NCI-H774 (cell line): ENCODE measurements at places on chromosomes 5 and 9.

DNA sequence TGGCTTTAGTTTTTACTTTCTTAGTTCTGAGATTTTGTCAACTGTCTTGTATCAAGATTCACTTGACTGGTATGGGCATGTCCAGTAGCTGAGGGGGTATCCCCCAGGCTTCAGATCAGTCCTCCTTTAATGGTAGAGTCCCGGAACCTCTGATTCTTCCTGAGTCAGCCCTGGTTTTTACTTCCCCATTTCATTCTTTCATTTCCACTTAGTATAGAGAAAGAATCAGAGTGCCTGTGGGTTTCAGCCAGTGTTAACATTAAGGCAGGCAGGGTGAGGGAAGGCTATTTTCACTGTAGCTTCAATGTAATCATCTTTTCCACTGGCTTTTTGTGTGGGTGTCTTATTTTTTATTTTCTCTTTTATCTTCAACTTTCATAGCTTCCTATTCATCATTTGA lies 8.3 kb upstream of the COMMD10 start:
- DNase-seq, result no peak

- no peak for DNase-seq
These were observed 13.4 kb upstream of the SLC9A3 start for GRCh38 chr5:537621-538071.

DNA sequence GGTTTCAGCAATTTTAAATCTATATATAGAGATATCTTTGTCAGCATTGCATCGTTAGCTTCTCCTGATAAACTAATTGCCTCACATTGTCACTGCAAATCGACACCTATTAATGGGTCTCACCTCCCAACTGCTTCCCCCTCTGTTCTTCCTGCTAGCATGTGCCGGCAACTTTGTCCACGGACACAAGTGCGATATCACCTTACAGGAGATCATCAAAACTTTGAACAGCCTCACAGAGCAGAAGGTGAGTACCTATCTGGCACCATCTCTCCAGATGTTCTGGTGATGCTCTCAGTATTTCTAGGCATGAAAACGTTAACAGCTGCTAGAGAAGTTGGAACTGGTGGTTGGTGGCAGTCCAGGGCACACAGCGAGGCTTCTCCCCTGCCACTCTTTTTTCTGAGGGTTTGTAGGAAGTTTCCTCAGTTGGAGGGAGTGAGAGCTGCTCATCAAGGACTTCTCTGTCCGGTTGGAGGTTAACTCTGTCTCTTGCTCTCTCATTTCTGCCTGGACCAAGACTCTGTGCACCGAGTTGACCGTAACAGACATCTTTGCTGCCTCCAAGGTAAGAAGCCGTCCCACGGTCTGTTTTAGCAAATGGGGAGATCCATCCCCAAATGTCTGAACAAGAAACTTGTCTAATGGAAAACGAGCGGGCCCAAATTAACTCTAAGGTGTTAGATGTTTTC lies at the start of gene IL4:
Gene IL4 (plus strand): TSS at position 51 of the 692 bp plus-strand sequence. CDS start 62 bp downstream, at position 113.
- DNase-seq, result no peak

DNA sequence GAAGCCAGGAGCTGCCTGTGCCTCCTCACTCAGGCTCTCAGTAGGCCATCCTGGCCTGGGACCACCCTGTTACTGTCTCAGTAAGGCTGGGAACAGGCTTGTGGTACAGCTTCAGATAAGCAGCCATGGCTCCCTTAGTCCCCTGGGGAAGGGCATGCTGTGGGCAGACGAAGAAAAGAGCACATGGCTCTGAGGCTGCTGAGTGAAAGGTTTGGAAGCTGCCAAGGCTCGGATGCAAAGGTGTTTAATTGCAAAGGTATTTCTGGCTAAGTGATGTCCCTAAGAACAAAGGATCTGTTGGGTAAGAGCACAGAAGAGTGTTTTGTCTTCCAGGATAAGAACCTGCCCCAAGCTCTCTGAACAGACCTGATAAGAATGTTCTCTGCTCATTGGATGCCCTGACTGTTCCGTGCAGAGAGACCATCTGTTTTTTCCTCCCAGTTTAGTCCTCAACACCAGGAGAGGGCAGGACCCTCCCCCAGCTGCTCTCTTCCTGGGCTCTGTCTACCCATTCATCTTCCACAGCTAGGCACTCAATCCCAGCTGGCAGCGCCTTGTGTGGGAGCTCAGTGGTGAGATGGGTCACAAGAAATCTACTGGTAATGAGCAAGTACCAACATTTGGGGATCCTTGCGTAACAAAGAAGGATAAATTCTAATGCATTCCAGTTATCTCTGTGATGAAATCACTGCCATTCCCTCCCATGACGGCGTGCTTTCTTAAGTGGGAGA lies 17.7 kb downstream of the ANGPTL2 start:
- DNase-seq, result no peak

GRCh38 chr5:154002093-154002492 lies 36.6 kb downstream of the FAM114A2 start:
- DNase-seq, result no peak

- no peak for DNase-seq
These were observed 55.4 kb upstream of the ERCC6L2 start for GRCh38 chr9:95820074-95820473.

DNA sequence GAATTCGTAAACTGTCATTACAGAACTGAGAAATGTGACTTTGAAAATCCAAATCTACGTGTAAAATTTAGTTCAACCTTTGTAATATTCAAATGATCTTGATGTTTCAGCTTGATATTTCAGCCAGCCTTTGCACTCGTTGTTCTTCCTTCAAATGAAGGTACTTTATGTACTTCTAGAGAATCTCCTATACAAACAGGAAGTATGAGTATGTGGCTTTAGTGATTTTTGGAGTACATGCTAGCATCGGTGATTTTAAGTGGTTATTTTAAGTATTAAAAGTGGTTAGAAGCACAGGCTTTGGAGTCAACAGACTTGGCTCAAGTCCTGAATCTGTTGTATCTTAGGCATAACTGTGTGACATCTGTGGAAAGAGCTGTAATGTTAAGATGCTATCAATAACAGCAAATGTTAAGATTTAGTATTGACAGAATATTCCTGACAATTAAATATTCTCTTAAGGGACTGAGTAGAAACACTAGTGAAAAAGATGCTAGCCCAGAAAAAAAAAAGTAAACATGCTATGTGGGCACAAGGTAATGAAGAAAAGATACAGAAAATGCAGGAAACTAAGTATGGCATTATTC lies 398.0 kb downstream of the ADGRV1 start:
- DNase-seq, result no peak

GRCh38 chr5:122165559-122166078 lies 36.3 kb downstream of the ZNF474 start:
- DNase-seq, result no peak

GRCh38 chr9:81626511-81626910 lies 62.8 kb downstream of the TLE1 start:
- no peak for DNase-seq
